Cerebellar nuclear complex (tissue), 1 donor: ENCODE measurements at places on chromosomes 4 and X.

DNA sequence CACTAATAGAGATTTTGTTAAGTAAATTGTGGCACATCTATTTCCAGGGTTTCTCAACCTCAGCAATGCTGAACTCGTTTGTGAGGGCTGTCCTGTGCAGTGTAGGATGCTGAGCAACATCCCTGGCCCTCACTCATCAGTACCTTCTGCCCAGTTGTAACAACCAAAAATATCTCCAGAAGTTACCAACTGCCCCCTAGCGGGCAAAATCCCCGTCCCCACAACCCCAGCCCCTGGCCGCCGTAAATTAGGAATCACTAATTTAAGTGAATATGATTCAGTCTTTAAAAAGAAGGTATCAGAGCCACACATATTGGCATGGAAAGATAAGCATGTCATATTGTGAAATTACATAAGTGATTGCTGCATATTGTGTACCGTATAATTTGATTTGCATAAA lies 123.4 kb downstream of the ASB9 start:
- DNase-seq: no peak

- DNase-seq: no peak
Observed at GRCh38 chr4:123325241-123325681, 71.3 kb upstream of the SPRY1 start.

GRCh38 chrX:148530464-148531077 lies 30.2 kb downstream of the AFF2 start:
- no peak for DNase-seq

DNA sequence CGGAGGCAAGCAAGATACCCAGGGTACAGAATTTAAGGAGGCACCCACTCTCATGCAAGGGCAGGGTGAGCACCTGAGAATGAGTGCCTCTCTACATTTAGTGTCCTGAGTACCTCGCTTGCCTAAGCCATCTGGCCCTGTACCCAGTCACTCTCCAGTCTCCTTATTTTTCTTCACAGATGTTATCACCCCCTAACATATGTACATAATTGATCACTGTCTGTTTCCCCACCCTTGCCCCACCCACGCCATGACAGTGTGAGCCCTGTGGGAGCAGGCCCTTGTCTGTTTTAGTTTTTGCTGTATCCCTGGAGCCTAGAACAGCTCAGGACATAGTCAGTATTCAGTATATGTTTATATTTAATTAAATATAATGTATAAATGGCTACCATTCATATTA lies 113.6 kb downstream of the SPRY1 start:
- DNase-seq: no peak

GRCh38 chr4:106160560-106160959 lies 155.4 kb downstream of the TBCK start:
- DNase-seq: no peak

DNA sequence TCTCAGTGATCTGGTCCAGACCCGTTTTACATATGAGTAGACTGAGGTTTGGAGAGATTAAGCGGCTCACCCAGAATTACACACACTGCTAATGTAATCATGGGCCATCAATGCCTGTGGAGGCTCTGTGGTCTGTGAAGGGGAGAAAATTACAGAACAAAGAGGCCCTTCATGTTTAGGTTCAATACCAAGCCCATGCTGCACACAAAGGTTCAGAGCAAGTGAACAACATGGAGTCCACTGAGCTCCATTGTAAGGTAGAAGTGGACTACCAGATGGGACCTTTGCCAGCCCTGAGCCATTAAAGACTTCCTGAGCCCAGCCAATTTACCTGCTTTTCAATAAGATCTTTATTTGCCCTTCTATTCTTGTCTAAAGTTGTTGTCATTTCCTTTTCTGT lies 109.8 kb downstream of the LUZP4 start:
- no peak for DNase-seq

DNA sequence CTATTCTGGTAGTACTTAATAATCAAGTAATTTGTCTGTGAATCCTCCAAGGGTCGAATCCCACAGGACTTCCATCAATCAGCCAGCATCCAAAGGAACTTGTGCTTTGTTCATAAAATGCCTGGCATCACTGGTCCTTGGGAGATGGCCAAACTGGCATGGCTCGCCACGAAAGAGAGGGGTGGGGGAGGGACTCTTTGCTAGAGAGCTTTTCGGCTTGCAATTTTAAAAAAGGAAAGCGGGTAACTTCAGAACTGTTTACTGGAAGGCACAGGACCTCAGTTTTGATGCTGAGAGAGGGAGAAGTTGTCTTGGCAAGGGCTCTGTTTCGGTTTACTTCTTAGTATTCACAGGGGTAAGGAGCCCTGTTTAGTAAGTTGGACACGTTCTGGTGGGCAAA lies 79.4 kb upstream of the FHL1 start:
- no peak for DNase-seq

- no peak for DNase-seq
Observed at GRCh38 chr4:133887723-133888122, 313.9 kb downstream of the PABPC4L start.

- DNase-seq: no peak
Observed at GRCh38 chr4:86274642-86275041, 85.2 kb downstream of the MAPK10 start.

DNA sequence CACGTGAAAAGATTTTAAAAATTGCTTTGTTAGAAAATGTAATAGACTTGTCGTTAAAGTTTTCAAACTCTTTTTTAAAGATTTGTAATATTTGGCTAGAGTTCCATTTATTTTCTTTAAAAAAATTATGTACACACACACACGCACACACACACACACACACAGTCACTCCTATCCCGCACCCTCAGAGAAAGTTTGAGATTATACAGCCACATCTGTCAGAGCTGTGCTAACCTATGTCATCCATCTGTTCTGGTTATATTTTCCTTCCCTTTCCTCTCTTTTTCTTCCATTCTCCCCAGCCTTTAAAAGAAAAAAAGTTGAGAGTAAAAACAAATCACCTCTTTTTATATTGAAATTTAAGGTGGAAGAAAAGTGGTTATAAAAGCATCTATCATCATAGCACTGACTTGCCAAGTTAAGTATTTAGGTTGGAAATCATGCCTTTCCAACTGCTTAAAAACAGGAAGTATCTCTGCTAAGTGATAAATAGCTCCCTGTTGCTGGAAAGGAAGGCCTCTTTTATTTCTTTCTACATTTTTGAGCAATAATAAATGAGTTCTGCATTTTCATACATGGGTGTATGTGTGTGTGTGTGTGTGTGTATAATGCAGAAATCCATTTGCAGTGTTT lies 163.3 kb upstream of the SPRY1 start:
- no peak for DNase-seq

DNA sequence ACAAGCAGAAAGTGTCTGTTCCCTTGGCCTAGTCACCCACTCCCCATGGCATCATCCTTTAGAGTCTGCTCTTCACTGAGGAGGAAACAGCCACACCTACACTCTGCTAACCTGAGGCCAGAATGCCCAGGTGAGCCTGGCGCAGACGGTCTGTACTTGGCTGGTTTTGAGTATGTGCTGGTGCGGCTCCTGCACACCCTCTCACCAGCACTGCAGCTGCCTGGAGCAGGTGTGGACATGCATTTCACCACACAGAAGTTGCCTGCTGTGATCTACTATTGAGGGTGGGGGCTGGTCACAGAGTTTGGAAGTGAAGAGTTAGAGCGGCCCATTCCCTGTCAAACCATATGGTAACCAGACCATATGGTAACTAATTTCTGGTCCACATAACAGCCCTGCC lies 39.5 kb downstream of the KANTR start:
- DNase-seq: no peak
